Fibroblast of the conjunctiva (primary cell): ENCODE measurements at places on chromosomes 3 and 15.

- peak; percentile 65 for DNase-seq
These were observed 124.6 kb downstream of the ARRDC4 start for GRCh38 chr15:98085003-98085639.

DNA sequence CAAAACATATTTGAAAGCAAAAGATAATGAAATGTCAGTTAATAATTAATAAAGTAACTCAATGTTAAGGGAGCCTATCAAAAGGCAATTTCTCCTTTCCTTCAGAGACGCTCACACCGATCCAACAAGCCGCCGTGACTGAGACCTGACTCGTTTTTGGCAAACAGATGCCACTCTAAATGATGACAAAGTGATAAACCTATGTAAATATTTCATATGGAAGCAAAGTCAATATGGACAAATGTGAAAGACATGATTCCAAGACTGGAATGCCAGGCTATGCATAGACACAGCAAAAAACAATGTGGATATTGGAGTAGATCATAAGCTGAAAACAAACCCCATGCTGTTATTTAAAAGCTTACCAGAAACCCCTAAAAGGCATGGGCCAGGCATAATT is 137.2 kb upstream of the SUCLG2 start:
- DNase-seq = no peak

DNA sequence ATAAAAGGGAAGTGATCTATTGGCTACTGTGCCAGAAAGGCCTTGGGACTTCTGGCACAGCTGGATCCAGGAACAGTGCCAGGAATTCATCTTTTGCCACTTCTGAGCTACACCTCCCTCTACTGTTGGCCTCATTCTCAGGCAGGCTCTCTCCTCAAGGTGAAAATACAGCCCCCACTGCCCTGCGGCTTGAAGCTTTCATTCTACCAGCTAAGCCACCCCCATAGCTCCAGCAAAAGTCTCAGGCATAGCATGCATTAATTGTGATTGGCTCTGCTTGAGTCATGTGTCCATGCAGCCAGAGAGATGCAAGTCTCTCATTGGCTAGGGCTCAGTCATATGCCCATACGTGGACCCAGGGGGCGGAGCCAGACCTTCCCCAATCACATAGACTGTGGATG is 142.4 kb downstream of the TPRA1 start:
- DNase-seq = peak; percentile 8

DNA sequence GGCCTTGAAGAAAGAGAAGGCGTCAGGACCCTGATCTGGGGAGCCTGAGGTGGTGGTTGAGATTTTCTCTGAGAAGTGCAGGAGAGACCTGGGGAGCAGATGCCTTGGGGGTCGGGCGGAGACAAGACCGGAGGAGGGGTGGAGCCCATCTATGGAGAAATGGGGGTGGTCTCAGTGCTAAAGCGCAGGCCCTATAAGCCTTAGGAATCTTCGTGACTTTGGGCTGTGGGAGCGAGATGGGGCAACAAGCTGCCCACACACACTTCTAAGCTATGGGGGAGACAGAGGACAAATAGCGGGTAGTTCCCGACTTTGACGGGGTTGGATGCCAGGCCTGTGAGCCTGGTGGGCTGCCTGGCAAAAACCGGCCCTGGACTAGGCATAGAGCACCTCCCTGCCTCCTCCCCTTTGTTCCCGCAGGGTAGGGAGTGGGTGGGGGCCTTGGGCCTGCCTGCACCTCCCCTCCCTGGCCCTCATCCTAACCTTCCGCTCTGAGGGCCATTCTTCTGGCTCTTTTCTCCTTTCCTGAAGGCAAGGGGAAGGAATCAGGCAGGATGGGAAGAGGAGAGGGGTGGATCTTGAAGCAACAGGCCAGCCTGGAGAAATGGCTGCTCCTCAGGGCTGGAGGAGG is 880 bp downstream of the NISCH start:
- no peak for DNase-seq

GRCh38 chr3:44476963-44477311 is 533 bp downstream of the ZNF445 start:
- no peak for DNase-seq

DNA sequence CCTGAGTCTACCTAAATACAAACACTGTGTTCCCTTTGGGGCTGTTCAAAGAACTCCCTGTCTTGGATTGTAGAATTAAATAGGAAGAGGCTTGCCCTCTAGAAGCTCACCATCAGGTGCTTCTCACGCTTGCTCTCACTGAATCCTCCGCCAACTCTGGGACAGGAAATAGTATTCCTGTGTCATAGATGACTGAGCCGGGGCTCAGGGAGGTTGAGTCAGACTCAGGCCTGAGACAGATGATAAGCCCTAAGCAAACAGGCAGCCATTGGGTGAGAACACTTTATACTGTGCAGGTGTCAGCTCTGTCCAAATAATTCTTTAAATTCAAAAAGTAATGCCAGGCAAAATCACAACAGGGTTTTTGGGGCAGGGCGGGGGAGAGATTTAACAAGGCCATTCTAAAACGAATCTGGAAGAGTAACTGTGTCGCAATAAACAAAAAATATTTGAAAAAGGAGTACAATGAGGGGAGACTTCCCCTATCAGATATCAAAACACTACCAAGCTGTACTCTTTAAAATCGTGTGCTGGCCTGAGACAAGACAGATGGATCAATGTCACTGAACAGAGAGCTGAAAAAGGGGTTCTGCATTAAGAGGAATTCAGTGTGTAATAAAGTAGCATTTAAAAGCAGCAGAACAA is 59.0 kb downstream of the EPHB3 start:
- DNase-seq = no peak

DNA sequence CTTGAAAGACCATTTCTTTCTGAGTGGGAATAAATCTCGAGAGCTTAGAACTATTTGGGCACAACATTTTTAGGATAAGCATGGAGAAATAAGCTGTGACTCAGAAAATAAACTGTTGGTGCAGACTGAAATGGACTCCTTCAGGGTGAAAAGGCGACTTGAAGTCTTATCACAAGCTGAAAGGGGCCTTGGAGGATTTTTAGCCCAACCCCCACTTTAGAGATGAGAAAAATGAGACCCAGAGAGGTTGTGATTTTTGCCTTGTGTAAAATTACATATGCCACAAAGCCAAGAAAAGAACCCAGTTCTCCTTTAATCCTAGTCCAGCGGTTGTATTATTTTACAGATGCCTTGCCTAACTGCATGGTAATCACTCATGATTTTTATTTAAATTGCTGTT is 1.5 kb downstream of the ATP1B3 start:
- DNase-seq = no peak

DNA sequence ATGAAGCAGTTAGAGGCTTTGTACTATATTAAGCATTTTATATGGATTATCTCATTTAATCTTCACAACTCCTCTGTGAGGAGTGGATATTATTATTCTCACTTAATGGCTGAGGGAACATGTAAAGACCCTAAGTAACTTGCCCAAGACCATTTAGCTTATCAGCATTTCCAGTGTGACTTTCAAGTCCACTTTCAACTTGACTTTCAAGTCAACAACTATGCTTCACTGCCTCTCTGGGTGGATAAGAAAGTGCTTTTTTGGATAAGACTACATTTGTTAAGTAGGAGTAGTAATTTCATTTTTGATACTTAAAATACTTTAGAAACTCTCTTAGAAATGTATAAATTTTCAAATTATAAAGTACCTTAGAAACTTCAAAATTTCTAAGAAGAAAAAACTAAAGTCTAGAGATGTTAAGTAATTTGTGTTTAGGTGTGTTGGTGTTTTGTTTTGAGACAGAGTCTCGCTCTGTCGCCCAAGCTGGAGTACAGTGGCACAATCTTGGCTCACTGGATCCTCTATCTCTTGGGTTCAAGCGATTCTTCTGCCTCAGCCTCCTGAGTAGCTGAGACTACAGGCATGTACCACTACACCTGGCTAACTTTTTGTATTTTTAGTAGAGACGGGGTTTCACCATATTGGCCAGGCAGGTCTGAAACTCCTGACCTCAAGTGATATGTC is 71.8 kb downstream of the MINDY2 start:
- no peak for DNase-seq

- no peak for DNase-seq
These were observed 18.0 kb downstream of the ETV5 start for GRCh38 chr3:186090901-186091300.

DNA sequence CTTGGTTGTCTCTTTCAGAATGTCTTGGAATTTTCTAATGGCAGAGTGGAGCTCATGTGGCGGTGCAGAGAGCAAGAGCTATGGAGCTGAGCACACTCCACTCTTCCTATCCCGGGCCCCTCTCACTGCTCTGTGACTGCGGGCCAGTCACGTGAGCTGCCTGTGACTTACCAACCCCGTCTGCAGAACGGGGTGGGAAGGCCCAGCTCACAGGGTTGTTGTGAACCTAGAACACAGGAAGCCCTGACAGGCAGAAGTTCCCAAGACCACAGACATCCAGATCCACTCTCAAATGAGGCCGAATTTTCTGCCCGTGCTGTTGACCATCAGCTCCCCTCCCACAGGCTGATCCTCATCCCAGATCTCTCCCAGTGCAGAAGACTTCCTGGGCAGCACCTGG is 35.5 kb upstream of the PLXNA1 start:
- no peak for DNase-seq

GRCh38 chr15:52789601-52790168 is 451 bp downstream of the ONECUT1 start:
- no peak for DNase-seq

GRCh38 chr3:100449214-100449613 is 43.2 kb upstream of the TMEM45A start:
- no peak for DNase-seq

DNA sequence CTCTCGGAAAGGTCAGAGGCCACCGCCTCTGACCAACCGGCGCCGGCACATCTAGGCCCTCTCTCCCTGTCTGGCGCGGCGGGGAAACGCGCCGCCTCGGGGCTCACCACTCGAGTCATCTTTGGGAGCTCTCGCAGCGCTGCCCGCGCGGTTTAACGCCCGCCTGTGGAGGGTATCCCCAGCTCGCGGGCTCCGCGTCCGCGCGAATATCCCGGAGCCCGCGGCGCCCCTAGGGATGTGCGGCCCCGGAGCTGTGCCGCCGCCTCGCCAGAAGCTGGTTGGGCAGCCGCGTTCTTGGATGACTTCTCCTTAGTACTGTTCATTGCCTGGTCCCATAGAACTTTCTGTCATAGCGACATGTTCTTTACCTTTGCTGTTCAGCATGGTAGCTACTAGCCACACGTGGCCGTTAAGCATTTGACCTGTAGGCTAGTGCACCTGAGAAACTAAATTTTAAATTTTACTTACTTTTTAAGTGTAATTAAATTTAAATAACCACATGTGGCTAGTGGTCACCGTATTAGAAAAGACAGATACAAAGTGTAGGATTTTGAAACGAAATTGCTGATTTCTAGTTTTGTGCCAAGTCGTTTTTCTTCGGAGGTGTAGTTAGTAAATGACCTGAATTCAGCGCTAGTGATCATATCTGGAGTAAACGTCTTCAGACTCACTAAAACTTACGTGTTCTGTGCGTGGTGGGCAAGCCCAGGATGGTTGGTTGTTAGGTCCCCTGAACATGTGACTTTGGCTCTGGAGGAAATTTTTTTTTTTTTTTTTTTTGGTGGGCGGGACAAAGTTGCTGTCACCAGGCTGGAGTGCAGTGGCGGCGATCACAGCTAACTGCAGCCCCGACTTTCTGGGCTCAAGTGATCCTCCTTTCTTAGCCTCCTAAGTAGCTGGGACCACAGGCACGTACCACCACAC is 835 bp downstream of the ARIH2 start:
- no peak for DNase-seq

- no peak for DNase-seq
These were observed 630 bp downstream of the KIF15 start for GRCh38 chr3:44762170-44762677.

DNA sequence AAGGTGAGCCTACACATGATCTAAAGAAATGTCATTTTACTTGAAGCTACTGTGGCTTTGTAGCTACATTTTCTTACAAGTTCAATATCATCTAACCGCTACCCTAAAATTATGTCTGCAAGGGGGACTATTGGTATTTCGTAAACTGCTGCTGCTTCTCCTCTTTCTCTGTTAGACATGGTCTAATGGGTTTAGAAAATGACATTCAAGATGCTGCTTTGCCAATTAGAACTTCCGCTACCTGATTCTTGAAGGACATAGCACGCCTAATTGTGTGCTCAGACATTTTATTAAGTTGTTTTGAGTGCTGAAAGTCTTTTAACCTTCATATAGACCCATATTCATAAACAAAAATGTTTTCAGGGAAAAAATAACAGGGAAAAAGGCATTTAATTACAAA is 283.7 kb upstream of the ICE2 start:
- DNase-seq = no peak

- no peak for DNase-seq
These were observed 143.0 kb upstream of the GALNT15 start for GRCh38 chr3:16031434-16031833.

GRCh38 chr3:177410730-177411129 is 213.4 kb upstream of the TBL1XR1 start:
- DNase-seq = no peak

GRCh38 chr3:71862371-71863140 is 77.6 kb upstream of the PROK2 start:
- DNase-seq = peak; percentile 21

DNA sequence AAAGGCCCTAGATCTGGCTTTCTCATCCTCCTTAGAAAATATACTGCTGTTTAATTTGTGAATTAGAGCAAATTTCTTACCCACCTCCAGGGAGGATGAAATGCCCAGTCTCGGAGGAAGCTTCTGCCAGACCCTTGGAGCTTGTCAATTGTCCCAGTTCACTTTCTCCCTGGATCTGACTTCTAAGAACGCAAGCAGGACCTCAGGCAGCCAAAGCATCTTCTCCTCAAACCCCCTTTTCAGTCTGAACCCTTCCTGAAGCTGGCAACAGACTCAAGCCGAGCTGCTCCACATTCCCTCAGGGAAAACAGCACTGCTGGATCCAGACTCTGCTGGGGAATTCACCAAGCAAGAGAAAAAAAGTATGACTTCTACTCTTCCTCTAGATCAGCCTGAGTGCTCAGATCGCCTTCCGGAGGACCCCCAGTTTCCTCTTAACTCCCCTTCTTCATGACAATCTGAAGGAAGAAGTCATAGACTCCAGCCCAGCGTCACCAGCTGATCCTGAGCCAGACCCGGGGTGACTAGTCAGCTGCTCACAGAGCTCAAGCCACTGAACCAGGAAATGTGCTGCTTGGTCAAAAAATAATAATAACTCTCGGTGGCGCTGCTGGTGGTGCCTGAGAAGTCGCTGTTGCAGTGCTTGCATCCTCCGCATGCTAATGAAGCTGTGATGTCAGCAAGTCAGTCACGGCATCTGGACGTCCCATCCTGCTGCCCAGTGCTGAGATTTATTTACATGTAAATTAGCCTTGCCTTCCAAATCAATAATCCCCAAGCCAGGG is at the start of gene PRICKLE2:
Gene PRICKLE2 (minus strand): TSS at position 641 of the 785 bp plus-strand sequence. CDS start 26,539 bp downstream, outside the sequence.
- DNase-seq = peak; percentile 80

DNA sequence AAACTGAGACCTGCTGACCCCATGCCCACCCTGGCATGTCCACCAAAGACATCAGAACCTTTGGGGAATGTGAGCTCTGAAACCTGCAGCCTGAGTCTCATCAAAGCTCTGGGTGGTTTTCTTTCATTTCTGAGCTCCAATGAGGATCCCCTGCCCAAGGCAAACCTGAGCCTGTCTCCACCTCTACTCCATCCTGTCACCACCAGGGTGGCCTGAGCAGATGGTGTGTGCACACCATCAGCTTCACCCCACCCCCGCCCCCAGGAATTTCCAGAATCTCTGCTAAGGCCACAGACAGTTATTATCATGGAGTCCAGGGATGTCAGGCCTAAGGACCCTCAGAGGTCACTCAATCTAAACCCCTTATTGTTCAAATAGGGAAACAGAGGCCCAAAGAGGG is 1.3 kb downstream of the XIRP1 start:
- no peak for DNase-seq
